NCI-H146 (cell line): ENCODE measurements at places on chromosomes 2 and 18.

DNA sequence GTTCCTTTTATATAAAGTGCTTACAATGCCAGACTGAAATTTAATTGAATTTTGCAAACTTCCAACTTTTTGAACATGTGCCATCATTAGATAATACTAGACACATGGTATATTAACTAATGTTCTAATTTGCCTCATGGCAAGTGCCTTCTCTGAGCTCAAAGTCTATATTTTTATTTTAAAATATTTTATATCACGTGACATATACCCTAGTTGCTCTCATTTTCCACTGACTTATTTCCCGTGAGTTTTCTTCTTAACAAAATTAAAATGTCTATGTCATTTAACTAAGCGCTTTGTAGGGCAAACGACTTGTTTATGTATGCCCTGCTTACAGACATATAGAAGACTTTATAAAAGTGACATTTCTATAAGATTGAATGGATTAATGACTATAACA lies 509.6 kb upstream of the SYT4 start:
- no peak for DNase-seq

DNA sequence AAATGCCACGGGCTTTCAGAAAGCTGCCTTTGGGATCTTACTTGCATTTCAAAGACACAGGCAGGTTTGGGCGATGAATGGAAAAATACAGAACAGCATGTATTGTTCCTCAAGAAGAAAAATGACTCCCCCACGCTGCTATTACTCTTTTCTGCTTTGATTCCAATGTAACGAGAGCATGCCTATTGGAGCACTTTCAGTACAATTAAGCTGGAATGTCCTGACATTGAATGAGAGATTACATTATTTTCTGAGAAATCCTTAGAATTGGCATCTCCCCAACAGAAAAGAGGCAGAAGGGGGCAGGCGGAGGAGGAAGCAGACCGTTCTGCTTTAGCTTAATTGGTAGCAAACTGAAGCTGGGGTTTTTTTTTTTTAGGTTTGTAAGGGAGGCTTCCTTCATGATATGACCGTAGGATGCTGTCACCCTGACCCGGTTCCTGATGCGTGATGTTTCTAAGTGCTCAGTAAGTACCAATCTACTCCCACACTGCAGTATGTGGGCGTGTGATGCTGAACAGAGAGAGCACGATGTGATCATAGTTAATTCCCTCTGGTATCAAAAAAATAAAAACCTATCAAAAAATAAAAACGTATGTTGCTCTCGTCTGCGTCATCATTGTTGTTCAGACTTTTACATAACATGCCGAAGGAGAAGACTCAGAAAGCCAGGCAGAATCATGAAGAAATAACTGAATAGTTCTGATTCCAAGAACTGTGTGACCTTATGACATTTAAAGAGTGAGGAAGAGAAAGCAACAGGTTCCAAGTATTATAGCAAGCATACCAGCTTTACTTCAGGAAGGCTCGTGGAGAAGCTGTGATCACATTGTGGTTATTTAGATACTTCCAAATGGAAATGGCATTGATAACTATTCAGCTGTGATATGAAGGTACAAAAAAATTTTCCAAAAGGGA lies 40.5 kb downstream of the LONRF2 start:
- DNase-seq: no peak

DNA sequence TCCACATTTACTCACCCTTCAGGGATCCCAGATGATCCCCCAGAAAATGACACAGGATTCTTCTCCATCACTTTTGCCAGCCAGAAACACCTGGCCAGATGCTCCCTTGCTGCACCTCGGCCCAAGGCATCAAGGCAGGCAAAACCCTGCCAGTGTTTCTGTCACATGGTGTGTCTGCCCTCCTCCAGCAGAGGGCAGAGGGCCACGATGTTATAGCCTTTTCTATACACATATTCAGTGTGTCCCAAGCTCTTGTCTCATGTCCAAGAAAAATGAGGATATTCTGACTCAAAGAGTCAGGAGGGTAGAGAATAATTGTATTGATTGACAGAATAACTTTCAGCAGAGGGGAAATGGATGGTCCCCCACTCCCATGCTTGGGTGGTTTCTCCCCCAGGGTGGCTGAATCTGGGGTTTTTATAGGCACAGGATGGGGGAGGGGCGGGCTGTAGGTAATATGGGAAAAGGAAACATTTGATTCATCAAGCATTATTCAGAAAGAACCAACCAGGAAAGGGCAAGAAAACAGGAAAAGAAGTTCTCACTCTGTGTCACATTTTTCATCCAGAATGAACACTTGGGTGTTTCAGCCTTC lies 933.9 kb downstream of the TRIB2 start:
- no peak for DNase-seq

DNA sequence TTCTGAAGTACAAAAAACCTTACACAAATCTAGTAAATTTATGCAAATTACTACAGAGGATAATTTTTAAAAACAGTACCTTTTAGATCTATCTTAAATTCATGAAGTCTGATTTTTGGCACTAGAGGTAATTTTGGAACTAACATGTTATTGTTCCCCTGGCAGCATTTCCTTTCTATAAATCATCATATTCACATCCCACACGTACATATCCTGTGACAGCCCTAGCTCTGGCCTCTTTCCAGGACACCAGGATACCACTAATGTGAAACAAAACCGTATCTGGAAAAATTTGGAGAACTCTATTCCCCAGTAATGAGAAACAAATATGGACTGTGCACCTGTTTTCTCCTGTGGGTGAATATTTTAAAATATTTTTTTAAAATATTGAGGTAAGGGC lies 14.0 kb upstream of the BIRC6 start:
- DNase-seq: no peak

DNA sequence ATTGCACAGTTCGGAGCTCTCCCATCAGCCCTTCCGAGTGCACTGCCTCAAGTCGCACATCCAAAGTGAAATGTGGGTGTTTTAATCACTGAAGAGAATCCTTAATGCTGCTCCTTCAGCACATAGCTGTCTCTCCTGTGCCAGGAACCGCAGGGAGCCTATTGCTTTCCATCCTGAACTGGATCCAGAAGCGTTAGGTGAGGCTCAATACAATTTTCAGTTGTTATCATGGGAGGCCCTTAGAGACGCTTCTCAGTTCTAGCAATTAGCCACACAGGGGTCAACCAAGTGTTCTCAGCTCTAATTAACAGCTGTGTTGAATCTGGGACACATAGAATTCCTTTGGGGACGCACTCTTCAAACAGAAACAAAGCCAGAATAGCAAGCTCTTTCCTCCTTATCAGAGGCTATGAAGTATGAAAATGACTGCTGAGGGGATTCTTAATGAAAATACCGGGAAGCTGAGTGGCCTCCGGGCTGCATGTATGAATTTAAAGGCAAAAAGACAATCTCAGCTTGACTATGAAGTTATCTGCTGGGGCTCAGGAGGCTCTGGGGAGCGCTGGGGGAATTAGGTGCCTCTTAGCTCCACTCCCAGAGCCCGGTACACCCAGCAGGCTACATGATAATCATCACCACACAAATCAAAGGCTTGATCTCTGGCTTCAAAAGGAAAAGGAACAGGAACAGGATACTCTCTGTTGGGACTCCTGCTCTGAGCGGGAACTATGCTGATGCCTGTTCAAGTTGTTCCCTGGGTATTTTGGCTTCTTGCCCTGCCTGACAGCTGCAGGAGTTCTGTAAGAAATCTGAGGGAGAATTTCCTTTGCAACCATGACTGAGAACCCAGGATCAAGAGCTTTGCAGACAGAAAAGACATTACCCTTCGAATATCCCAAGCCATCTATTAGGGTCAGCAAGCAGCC lies 55.4 kb upstream of the NCOA1 start:
- DNase-seq: peak; percentile 20
